ENCODE measurements at places on chromosomes 1 and 21.

DNA sequence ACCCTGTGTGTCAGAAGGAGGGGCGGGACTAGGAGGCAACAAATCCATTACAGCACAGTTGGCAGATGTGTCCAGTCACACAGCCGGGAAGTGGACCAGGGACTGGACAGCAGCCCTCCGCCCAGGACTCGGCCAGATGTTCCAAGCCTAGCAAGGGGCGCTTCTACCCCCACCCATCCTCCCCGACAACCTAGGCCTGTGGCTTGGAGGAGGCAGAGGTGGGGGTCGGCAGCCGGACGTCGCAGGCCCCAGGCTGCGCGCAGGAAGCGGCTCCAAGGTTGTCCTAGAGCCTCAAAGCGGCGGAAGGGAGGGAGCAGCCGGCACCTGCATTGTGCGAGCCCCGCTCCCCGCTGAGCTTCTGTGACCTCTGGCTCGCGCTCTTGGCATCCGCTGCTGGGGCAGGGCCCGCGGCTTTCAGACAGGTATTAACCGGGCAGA, 20.6 kb upstream of the MYCL start:
- no peak for DNase-seq

GRCh38 chr1:10813799-10814198, 17.4 kb upstream of the CASZ1 start:
- no peak for DNase-seq

GRCh38 chr1:87325982-87326738, 2.5 kb upstream of the LMO4 start:
- DNase-seq = peak; percentile 59

DNA sequence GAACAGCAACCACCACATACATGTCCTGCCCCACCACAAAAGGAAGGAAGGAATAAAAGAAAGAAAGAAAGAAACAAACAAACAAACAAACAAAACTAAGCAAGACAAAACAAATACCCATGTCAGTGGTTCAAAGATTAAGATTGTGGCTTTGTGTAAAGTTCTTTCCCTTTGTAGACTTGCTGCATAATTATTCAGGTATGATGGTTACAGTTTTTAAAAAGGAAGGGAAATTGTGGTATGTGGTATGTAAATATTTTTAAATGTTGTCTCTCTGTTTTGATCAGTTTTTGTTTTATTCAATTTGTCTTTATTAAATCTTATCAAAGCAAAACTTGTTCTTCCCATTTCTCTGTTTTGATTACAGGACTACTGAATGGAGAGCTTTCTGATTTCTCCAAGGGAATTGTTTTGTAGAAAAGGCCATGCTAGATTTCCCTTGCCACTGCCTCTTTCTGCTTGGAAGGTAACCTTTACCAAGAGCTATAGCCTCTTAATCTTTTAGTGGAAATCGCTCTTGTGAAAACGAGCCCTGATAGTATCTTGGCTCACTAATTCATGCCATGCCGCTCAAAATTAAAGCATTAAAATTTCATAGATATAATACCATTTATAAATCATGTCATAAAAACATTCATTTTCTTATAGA, 290.3 kb upstream of the ST6GALNAC5 start:
- no peak for DNase-seq

DNA sequence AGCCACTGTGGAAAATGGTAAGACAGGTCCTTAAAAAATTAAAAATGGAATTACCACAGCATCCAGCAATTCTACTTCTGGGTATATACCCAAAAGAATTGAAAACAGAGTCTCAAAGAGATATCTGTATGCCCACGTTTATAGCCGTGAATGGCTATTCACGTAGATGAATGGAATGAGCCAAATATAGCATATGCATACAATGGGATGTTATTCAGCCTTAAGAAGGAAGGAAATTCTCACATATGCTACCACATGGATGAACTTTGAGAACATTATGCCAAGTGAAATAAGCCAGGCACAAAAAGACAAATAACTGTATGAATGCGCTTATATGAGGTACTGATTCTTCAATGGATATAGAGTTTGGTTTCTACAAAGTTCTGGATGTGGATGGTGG, 134.5 kb upstream of the KCNE2 start:
- no peak for DNase-seq

DNA sequence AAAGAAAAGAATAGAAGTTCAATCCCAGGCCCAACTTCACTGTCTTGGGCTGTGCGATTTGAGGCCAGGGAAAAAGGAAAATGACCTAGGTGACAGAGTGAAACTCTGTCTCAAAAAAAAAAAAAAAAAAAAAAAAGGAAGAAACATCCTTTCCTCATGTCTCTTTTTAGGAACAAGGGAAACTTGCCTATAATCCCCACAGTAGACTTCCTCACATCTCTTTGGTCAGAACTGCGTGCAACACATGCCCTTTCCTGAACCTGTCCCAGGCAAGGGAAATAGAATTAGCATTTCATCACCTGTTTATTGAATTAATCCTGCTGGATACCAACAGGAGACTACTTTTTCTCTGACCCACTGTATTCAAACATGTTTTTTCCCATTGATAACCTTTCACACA, 2.3 kb downstream of the DCST1 start:
- DNase-seq = no peak

Measured in Jurkat, Clone E6-1 (cell line).